CD8-positive, alpha-beta memory T cell (primary cell): ENCODE measurements at places on chromosomes 5 and 9. TPM values are rescaled to one million over a fixed set of nuclear protein-coding genes. Genes with fewer than 3 reads are reported as not detected.

DNA sequence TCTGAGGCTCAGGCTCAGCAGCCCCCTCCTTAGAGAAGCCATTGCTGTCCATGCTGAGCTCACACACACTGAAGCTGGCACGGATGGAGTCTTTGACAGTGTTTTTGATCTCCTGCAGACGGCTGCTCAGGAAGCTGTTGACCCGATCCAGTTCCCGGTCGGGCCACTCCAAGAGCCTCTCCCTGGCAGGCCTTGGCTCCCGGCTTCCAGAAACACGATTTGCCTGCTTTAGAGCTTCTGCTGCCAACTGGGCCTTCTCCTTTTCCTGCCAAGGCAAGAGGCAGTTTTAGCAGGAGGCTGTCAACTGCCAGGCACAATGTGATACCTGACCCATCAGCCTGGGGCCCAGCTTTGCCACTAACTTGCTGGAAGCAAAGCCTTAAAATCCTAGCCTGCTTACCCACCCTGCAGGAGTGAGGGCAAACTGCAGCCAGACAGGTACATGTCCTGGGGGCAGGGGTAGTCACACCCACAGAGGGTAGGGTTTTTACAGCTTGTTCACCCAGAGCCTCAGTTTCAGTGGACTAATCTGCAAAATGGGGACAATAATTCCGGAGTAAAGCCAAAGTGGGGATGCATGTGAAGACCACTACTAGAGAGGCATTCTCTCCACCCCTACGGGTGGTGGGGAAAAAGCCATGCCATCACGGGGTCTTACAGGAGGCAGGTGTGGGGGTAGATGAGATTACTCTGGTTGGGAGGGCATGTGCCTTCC, 8.3 kb upstream of the DDX41 start:
- DNase-seq: no peak

DNA sequence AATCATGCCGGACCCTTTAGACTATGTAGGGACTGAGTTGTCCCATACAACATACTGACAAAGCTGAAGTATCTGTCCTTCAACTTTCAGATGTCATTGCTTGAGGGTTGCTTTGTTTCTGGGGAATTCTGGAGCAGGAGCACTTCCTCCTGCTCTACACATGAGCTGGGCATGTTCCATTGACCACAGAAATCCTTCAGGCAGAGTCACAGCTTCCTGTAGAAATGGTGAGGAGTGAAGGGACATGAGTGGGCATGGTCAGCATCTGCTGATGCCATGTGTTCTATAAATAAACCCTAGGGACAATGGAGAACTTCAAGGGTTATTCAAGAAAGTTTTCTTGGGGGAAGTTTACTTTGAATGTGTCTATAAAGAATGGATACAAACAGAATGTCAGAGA, 296.6 kb upstream of the FBXL7 start:
- no peak for DNase-seq

GRCh38 chr5:143685246-143685815, 126.6 kb upstream of the HMHB1 start:
- DNase-seq: no peak

DNA sequence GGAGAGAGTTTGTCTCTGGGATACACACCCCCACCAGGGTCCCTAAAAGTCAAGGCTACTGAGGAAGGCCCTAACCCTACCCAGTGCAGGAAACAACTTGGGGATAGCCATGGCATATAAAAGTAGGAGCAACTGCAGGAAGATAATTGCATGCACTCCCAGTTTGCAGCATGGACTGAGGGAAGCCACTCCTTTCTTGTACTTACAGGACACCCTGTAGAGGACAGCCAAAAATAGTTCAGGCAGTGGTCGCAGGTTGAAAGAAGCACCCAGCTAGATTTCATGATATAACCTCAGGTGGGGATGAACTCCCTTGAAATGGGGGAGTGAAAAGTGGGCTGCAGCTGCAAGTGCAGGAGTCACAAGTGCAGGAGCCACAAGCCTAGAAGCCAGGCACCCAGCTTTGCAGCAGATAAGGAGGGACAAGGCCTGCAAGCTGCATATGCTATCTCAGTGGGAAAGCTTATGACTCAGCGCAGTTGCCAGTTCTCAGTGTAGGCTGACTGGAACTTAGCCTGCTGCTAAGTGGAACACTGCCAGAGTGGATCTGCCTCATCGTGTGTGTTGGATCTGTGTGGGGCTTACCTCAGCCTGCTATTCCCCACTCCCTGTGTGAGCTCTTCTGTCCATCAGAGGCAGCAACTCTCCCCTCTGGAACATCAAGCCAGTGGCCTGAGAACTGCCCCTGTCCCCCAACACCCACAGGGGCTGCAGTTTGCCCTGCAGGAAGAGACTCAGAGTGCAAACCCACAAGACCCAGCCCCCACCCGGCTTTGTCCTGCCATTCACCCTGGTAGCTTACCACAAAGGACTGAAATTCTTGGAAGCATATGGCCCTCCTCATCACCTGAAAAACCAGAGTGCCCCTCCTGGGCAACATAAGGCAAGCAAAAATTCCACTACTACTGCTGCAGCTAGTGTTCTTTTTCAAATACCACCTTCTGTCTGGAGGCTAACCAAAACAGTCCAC, 42.7 kb downstream of the CYLC2 start:
- no peak for DNase-seq

- no peak for DNase-seq
Observed at GRCh38 chr5:171825051-171825450, 39.4 kb downstream of the SMIM23 start.

DNA sequence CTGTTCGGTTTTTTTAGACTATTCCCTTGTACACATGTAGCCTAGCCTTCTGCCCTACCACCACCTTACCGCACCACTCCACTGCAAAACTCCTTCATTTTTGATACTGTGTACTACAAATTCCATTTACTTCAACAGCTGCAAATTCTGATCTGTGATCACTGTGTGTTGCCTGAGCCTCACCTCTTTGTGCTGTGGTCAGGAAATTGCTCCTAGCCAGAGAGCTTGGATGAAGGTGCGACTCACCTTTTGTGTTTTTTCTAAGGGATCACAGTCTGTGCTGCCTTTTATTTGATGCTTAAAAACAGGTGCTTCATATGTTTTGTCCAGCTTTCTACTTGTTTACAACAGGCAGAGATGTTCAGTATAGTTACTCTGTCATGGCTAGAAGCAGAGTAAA, 31.5 kb downstream of the CSNK1G3 start:
- DNase-seq: no peak

GRCh38 chr9:107969727-107970126, 480.2 kb upstream of the KLF4 start:
- no peak for DNase-seq

- no peak for DNase-seq
Observed at GRCh38 chr9:10562581-10563343, 50.0 kb downstream of the PTPRD start.

DNA sequence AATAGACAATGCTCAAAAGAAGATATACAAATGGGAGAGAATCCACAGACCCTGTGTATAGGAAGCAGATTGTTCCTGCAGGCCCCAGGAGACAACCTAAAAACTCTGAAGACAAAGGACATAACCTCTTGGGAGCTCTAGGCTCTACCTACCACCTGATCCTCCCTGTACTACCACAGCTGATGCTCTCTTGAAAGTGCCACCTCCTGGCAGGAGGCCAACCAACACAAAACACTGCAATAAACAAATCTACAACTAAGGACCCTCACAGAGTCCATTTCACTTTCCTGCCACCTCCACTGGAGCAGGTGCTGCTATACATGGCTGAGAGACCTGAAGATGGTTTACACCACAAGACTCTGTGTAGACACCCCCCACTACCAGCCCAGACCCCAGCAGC, 49.0 kb downstream of the STARD4 start:
- DNase-seq: no peak

GRCh38 chr9:13979941-13980318, 334.0 kb downstream of the NFIB start:
- DNase-seq: no peak

DNA sequence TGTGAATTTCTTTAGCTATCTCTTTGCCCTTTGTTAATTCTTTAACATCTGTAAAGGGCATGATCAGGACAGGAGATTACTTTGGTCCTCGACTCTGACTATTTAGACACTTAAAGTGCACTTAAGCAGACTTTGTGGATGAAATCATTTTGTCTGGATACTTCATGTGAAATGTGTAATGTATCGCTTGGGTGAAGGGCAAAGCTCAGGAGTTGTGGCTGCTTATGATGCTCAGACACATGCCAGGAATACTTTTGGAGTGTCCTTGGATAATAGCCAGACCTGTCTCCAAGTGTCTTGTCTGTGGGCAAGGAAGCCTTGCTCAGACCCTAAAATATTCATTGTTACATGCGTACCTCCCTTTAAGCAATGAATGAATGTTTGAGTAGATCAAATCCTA, 87.8 kb downstream of the RAI14 start:
- no peak for DNase-seq

Gene TRAF2
- total RNA-seq: 53.2 TPM

Gene PPP1R26
- 0.59 TPM for total RNA-seq

Gene PDZD2
- 0.15 TPM for total RNA-seq

Gene MAP3K1
- 18.7 TPM for total RNA-seq

Gene TEX48
- 0.46 TPM for total RNA-seq

Gene DNM1
- total RNA-seq: 0.26 TPM
